Natural killer cell treated with Interleukin-12 subunit alpha and Interleukin-12 subunit beta and Interleukin-15 and Interleukin-18, amount 100 ng/mL, for 72 hours (primary cell): ENCODE measurements at places on chromosomes 12 and 14. TPM values are rescaled to one million over a fixed set of nuclear protein-coding genes. Genes with fewer than 3 reads are reported as not detected.

DNA sequence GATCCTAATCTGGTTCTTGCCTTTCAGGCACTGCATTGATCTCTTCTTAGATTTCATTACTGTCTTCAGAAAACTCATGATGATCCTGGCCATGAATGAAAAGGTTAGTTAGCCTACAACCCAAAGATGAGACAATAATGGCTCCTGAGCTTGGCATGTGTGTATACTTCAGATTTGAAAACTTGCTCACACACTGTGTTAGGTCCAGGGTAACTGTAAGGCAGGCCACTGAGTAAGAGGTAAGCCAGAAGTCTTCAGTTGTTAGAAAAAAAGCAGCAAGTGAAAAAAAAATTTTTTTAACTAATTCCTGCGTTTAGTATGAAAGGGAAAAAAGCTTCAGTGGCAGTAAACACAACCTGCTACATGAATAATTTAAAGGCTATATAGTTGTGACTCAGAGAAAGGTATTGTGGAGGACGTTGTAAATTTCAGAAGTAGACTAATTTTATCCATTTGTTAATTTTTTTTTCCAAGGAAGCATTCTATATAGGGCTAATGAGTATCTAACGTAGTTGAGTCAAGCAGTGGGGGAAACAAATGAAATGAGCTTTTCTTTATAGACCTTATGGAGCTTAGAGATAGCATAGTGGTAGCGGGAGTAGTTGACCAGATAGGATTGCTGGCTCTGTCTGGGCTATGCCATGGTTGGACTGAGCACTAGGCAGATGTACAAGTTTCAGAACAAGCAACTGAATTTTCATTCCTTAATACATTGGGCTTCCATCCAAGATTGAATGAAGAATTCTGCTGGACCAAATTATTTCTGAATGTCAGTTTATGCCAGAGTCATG is 20.5 kb downstream of the TMBIM6 start:
- DNase-seq: no peak

DNA sequence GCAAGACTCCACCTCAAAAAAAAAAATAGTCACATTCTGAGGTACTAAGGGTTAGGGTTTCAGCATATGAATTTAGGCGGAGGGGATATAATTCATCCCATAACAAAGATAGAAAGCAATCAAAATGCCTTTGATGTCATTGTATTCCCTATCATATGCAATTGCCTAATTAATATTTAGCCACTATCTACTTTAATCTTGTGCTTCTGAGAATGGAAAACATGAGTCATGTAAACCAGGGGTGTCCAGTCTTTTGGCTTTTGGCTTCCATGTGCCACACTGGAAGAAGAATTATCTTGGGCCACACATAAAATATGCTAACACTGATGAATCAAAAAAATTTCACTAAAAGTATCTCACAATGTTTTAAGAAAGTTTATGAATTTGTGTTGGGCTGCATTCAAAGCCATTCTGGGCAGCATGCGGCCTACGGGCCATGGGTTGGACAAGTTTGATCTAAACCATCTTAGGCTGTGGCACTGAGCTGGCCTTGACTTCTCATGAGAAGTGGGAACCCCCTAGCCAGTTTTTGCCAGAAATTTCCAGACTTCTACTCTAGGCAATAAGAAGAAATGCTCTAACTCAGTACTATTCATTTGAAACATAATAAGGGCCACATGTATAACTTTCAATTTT is 219.8 kb downstream of the PTPRO start:
- no peak for DNase-seq

GRCh38 chr12:50986966-50987737 is 34.8 kb downstream of the HIGD1C start:
- DNase-seq: no peak

Gene KRT80
- total RNA-seq: not detected

DNA sequence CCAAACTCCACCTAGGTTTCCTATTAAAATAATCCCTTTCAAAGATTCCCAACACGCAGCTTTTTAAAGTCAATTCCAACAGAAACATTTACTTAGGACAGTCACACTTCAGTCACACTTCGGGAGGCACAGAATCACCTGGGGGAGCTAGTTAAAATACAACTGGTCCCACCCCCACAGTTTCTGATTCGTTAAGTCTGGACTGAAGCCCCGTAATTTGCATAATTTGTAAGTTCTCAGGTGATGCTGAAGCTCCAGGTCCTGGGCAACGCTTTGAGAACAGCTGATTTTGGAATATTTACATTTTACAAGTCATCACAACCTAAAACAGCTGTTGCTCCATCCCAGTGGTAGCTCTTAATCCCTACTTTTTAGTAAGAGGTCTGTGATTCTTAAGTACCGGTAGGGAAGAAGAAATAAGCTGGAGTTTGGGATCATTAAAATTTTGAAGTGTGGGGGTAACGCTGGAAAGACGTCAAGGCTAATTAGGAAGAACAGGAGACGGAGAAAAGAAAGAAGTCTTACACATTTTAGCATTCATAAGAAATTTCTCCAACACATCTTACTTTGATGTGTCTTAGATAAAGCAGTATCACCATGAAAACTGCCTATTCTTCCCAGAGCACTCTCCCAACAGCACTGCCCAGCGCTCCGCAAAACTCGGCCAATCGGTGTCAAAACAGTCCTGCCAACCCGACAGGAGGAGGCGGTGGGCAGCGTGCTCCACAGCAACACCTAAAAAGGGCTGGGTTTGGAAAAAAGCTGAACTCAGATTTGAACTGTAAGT is 1.1 kb downstream of the IPO8 start:
- no peak for DNase-seq

GRCh38 chr12:53173085-53173715 is 7.3 kb upstream of the ZNF740 start:
- DNase-seq: no peak

Gene AQP5
- not detected for total RNA-seq

Gene INHBC
- total RNA-seq: not detected

DNA sequence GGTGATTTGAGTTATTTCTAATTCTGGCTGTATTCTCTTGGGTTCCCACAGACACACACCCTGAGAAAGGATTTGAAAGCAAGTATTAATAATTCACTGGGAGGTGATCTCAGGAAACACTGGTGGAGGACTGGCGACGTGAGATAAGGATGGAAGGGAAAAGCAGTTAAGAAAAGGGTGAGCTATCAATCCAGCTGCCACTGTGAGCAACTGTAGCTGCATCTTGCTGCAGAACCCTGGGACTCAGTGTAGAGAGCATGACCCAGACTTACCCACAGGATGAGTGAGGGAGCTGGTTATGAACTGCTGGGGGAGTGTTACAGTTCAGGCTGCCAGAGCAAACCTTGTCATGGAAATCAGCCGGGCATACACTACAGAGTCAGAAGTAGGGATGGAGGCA is 71.9 kb downstream of the RESF1 start:
- no peak for DNase-seq

Gene KRT84
- not detected for total RNA-seq

Gene OVCH1
- not detected for total RNA-seq

Gene ACOT6
- not detected for total RNA-seq

DNA sequence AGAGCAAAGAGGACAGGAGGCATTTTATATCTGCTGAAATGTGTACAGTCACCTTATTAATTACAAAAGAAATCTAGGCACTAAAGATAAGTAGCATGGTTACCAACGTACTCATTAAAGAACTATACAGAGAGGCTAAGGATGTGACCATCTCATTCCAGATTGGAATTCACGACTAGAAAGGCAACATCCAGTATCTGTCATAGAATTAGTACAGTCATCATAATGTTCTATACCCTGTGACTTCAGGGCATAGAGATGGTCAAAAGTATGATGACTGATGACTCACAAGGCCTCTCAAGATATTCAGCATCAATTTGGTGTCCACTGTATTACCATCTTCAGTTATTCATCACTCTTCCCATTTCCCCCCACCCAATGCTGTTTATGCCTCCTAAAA is 144.0 kb upstream of the PLEKHG7 start:
- DNase-seq: no peak

Gene CEP170B
- 3.8 TPM for total RNA-seq

GRCh38 chr14:57835766-57836165 is 30.1 kb downstream of the SLC35F4 start:
- DNase-seq: no peak

Gene LMNTD1
- total RNA-seq: not detected

GRCh38 chr12:28108599-28108998 is 81.7 kb upstream of the CCDC91 start:
- no peak for DNase-seq

Gene NID2
- total RNA-seq: 8.7 TPM

Gene NXPH4
- total RNA-seq: not detected

Gene BMP4
- not detected for total RNA-seq

GRCh38 chr12:54164387-54165145 is 24.2 kb downstream of the SMUG1 start:
- DNase-seq: no peak

- DNase-seq: no peak
These were observed 37.5 kb downstream of the EMP1 start for GRCh38 chr12:13233830-13234641.

- DNase-seq: peak; percentile 99
These were observed at the start of gene EIF2B2 for GRCh38 chr14:75002392-75003249. Gene EIF2B2 (plus strand): TSS chr14:75002921. CDS start chr14:75002991, 70 bp downstream.

DNA sequence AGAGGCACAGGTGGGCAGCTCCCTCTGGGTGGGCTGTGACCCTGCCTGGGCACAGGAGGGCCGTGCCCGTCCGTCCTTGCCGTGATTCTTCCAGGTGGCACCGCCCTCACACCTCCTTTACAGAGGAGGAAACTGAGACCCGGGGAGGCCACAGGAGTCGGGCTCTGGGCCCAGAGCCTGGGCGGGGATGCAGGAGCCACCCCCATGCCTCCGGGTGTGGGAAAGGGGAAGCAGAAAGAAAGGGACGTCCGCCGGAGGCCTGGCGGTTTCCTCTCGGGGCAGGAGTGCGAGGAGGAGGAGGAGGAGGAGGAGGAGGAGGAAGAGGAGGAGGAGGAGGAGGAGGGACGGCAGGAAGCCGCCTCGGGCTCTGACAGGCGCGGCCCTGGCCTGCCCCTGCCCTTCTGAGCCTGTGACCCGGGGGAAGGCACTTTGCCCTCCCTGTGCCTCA is 23.0 kb downstream of the SH2B3 start:
- no peak for DNase-seq

- DNase-seq: no peak
These were observed 5.4 kb upstream of the AMHR2 start for GRCh38 chr12:53418221-53418620.

- DNase-seq: no peak
These were observed 357 bp downstream of the HOMEZ start for GRCh38 chr14:23285530-23286019.

DNA sequence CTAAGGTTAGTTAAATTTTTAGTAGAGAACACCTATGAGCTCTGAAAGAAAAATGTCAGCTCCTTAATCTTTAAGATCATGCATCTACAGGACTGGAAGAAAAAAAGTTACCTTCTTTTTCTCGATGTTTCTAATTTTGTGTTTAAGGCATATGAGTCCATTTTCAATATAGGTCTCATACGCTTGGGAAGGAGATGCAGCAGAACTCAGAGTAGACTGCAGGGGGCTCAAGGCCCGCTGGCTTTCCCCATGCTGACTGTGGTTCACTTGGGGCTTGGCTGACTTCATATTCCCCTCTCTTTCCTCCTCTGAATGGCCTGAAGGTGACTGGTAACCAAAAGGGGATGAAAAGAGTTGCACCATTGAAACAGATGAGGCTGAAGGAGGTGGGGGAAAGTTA is 1.5 kb downstream of the CAPRIN2 start:
- DNase-seq: no peak

- DNase-seq: no peak
These were observed 445.8 kb downstream of the ATP23 start for GRCh38 chr12:58387199-58387598.

Gene CPNE6
- not detected for total RNA-seq

Gene MYF5
- total RNA-seq: not detected

- no peak for DNase-seq
These were observed 1.9 kb upstream of the KLHDC1 start for GRCh38 chr14:49691031-49691430.

DNA sequence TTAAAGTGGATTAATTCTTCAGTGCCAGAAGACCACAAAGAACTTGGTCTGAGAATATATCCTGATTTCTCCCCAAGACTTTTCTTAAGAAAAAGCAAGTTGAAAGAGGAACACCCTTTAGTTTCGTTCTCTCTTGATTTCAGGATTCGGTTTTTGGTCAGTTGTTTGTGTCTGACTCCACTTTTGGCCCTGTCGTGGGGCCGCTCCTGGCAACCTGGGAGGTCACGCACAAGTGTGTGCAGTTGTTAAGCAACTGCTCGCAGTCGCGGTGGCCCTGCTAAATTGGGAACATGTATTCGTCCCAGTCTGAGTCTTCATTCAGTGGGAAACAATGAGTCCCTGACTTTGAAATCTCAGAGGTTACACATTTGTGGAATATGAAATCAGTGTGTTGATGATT is 68.7 kb downstream of the RGS6 start:
- no peak for DNase-seq

DNA sequence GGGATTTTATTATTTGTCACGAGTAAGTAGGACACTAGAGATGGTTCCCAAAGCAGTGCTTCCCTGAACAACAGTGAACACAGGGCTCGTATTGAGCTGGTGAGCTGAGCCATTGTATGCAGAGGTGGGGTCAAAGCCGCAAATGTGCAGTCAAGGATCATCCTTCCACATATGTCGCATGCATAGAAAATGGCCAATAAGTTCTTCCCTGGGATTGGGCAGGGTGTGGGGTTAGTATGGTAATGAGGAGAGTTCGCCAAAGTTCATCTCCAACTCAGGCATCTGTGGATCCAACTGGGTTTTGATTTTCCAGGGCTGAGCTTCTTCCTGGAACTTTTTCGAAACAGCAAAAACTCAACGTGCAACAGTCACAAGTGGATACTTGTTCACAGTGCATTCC is 86.6 kb downstream of the CMKLR1 start:
- no peak for DNase-seq

- no peak for DNase-seq
These were observed 7.2 kb downstream of the ALDH2 start for GRCh38 chr12:111773801-111774551.

- no peak for DNase-seq
These were observed 74.8 kb upstream of the PRMT8 start for GRCh38 chr12:3416159-3416558.

Gene BHLHE41
- not detected for total RNA-seq

DNA sequence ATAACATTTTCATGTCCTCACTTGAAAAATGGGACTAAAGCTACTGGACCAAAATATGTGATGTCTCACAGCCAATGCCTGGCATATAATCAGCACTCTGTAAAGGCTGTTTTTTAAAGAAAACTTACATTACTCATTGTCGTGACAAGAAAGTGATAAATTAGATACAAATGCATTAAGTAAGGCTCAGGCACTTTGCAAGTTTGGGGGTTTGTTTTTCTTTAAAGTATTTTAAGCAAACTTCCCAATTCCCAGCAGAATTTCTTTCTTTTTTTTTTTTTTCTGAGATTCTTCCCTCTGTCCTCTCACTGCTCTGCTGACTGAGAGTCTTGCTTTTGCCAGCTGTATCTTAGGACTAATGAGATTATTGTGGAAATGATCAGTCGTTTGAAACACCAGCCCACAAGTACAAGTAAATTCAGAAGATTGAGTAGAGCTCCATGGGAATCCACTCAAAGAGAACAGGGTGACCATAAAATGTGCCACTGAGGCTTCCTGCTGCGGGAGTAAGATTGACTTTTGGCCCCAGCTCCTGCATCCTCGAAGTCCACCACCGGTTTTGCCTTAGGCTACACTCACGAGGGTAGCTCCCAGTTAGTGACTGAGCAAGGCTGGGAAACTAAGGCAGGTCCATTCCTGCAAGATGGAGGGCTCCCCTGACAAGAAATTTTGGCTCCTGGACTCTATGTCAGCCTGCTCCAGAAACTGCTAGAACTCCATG is 82.8 kb downstream of the TMTC1 start:
- DNase-seq: no peak
